ENCODE measurements at places on chromosomes 2 and 18.

DNA sequence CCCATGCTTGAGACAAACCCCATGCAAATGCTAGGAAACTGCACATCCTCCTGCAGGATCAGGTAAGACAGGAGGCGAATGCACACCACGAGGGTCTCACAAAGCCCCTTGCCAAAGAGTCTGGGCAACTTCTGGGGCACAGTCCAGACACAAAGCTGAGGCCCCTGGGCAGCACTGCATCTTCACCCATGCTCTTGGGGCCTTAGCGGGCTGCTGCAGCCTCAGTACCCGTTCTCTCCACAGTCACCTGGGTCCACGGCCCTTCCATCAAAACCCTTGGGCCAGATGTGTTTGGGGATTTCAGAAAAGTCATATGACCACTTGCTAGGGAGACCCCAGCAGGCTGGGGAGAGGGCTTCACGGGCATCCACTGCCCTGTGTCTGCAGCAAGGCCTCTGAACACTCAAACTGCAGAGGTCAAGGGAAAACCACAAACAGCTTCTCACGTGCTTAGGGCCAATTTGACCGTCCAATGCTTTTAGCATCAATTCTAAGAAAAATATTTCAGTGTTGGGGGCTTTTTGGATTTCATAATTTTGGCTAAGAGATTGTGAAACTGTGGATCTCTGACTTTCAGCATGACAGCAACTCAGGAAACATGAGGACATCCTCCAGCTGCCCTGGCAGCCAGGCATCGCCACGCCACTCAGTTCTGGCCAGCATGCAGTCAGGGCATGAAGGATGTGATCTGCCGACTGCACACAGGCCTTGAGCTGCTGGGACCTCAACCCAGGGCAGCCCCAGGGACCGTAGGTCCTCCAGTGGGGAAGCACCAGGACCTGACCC, 20.0 kb downstream of the PASK start:
- DNase-seq = no peak

DNA sequence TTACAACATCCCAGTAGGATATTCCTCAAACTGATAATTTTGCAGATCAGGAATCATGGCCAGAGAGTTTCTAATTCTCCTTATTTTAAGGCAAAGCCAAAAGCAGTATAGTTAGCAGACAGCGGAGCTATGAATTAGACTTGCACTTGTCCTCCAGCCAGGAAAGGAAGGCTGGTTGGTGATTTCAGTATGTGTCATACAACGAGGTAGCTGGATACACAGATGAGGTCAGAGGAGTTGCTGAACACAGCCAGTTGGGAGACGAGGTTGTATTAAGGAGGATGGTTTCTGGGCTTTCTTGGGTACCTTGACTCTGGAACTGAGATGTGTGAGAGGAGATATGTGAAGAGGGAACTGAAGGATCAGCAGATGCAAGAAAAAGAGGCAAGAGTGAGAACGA, 185.2 kb downstream of the SOX11 start:
- DNase-seq = no peak

DNA sequence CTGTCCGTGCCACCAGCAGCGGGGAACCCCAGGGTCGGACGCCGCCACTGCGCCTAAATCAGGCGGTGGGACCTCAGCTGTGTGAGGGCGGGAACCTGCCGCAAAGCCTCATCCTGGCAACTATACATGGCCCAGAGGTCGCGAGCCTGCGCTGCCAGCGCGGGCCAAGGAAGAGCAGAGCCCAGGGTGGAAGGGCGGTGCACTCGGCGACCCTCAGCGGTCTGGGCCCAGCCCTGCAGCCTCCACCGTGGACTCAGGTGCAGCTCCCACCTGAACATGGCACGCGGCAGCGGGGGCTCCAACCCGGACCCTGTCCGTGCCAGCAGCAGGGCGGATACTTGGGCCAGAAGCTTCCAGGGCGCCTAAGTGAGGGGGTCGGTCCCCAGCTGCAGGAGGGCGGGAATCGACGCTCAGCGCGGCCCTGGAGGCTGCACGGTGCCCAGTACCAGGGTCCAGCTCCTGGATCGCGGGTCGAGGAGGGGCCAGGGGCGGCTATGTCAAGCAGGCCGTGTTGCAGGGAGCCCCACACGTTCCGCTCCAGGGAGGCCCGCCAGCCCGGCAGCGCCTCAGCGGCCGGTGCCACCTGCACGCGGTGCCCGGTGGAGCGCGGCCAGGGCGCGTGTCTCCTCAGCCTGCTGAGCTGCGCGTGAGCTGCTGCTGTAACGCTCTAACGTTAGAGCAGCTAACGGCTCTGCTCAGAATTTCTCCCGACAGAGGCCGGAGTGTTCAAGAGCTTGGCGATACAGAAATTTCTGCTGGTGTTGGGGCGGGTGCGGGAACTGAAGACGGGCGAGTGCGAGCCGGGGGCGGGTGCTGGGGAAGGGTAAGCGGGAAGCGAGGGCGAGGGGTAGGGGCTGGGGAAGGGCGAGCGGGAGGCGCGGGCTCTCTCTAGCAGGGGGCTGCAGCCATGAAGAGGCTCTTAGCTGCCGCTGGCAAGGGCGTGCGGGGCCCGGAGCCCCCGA, at the start of gene ANKRD30B:
TSS of gene ANKRD30B (plus strand) at position 660 of the 962 bp plus-strand sequence. CDS start at position 908, 248 bp downstream.
- DNase-seq = no peak

- DNase-seq = no peak
Measured at GRCh38 chr18:73986711-73987110, 160.9 kb downstream of the FBXO15 start.

DNA sequence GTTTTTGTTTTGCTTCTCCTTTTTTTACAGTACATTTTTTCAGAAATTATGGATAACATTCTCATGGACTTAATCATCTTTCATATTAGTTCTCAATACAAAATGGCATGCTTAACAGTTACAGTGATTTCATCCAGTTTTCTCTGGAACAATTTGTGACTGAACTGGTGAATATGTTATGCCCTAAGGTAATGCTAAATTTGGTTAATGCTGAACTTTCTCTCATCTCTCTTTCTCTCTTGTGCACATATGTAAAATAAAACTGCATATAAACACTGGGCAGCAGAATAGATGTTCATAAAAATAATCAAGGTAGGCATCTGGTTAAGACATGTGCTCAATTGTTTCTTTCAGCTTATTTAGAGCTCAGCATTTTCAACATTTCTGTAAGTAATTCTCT, 196.3 kb upstream of the TMEFF2 start:
- no peak for DNase-seq

GRCh38 chr2:106120432-106120831, 73.7 kb downstream of the UXS1 start:
- DNase-seq = no peak

DNA sequence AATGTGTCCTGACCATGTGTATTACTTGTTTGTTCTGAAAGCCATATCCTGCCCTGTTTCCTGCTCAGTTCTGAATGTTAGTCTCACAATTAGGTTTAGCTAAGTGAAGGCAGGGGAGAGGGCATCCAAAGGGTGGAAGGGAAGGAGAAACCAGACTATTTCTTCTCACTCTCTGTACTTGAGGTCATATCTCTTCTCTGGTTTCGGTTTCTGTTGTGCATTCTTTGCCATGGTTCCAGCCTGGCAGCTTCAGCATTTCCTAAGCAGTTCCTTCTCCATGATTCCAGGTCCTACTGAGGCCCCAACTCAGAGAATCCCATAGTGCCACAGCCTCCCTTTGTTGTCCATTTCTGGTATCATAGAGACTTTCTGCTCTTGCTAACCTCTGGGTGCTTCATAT, 40.3 kb upstream of the HNMT start:
- DNase-seq = no peak

DNA sequence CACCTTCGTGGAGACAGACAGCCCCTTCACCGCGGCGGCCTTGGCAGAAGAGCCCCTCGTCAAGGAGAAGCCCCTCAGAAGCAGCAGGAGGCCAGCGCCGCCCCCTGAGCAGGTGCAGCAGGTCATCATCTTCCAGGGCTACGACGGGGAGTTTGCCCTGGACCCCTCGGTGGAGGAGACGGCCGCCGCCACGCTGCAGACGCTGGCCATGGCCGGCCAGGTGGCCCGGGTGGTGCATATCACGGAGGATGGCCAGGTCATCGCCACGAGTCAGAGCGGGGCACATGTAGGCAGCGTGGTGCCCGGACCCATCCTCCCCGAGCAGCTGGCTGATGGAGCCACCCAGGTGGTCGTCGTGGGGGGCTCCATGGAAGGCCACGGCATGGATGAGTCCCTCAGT, 145.7 kb downstream of the PTGR3 start:
- DNase-seq = no peak

- DNase-seq = no peak
Measured at GRCh38 chr2:156483741-156484173, 47.6 kb downstream of the GPD2 start.

DNA sequence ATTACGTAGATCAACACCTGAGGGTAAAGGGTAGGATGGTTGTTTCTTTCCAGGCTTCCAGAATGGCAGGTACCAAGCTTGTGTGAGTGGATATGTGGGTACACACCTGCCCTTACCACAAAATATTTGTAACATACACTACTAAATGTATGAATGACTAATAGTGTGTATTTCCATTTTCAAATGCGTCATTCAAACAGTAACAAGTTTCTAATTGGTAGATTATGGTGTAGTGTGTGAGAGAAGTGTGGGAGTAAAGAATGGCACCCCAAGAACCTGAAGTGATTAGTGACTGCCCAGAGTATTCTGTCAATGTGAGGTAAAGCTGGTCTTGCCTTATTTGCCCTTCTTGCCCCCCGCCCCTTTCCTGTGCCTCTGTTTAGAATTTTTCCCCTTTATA, 21.1 kb downstream of the AGPS start:
- DNase-seq = no peak

GRCh38 chr2:70620020-70620419, 66.4 kb upstream of the TGFA start:
- DNase-seq = no peak
